ENCODE measurements at places on chromosomes 7 and 10.

DNA sequence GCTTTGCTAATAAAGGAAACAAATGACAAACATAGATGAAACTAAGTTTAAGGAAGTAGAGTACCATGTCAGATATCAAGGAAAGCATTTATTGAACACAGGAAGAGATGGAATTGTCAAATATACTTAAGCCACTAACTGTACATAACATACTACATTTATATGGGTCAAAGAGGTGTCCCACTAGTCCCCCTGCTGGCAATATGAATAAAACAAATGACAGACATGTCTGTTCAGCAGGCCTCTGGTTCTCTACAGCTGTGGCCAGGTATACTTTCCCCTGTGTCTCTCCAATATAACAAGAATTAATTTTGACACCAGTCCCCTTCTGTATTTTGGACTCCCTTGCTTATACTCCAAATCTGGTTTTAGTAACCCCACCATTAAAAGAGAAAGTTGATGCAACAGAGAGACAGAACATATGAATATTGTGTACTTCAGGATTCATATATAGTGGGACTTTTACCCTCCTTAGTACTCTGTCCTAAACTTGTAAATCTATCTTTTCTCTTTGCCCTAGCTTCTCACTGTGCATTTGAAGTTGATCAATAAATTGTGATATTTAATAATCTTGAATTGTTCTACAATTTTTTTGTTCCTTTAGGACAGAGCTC is 42.9 kb downstream of the CD36 start:
- no peak for DNase-seq

GRCh38 chr7:114854369-114854768 is 67.5 kb upstream of the MDFIC start:
- no peak for DNase-seq

DNA sequence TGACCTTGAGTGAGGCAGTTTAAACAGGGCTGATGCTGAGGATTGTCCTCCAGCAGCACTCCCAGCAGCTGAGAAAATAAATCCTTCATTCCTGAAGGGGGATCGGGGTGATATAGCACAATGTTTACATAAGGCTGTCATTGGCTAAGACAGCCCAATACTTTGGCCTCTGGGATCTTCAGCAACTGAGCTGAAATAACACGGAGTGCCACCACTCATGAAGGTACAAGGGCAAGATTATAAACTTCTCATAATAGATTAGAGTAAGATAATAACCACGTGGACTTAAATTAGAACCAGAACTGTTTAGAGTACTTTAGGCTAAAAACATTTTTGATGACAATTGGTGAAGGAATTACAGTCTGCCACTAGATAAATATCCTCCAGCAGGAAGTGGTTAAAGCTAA is 70.0 kb upstream of the PAPSS2 start:
- DNase-seq = no peak

DNA sequence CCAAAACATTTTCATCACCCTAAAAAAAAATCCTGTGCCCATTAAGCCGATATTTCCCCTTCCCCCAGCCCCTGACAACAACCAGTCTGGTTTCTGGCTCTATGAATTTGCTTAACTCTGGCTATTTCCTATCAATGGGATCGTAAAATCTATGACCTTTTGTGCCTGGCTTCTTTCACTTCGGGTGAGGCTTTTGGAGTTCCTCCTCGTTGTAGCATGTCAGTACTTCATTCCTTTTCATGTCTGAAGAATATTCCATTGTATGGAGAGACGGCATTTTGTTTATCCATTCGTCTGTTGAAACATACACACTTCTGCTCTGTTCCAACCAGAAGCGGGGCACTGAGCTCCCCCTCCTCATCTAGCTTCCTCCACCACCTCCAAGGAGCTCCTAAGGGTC is 29.5 kb downstream of the TACC2 start:
- no peak for DNase-seq

DNA sequence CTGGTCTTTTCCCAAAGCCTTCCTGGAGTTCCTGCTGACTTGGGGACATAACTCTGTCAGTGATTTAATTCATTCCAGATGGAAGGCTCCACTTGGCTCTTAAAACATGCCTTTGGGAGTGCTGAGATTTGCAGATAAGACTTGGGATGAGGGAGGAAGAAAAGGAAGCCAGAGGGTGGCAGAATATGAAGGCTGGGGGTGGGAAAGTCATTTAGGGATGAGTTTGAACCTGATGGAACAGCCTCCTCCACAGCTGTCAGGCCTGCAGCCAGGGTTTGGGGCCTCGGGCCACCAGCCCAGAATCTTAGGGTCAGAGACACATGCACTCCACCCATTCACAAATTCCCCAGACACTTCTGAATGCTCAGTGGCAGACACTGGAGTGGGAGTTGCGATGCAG is 28.4 kb upstream of the EIF5AL1 start:
- no peak for DNase-seq

- DNase-seq = peak; percentile 46
Measured at GRCh38 chr7:111735661-111736551, 173.6 kb upstream of the IMMP2L start.

GRCh38 chr7:25615593-25615992 is 387.3 kb upstream of the NPVF start:
- no peak for DNase-seq

- peak; percentile 46 for DNase-seq
Measured at GRCh38 chr10:61733358-61733940, 70.7 kb downstream of the CABCOCO1 start.

DNA sequence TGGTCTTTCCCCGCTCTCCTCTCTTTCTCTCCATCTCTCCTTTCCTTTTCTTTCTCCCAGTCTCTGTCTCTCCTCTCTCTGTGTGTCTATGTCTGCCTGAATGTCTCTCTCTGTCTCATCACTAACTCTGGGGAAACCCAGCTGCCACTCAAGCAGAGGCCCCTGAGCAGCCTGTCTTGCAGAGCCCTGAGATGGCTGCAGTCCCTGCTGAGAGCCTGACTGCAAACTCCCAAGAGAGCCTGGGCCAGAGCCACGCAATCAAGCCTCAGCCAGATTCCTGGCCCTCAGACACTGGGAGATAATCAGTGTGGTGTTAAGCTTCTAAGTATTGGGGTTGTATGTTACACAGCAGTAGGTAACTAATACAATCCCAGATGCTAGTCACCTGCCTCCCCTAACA is 91.5 kb downstream of the PAXIP1 start:
- no peak for DNase-seq

GRCh38 chr10:1706256-1706655 is 31.1 kb downstream of the ADARB2 start:
- DNase-seq = no peak

DNA sequence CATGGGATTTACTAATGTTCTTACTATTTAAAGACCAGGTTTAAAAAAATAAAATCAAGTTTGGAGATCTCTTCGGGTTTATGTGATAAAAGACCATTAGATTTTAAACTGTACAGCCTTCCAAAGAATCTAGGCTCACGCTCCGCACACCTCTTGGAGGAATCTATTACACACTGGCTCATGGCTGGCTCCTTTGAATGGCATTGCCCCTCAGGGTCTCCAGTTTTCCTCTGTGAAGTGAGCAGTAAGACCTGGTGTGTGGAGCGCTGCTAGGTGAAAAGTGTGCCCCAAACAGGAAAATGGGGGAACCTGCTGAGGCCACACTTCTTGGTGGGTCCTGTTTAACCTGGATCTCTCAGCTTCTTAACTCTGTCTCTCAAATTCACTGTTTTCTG is 142.3 kb downstream of the KAT6B start:
- DNase-seq = no peak

DNA sequence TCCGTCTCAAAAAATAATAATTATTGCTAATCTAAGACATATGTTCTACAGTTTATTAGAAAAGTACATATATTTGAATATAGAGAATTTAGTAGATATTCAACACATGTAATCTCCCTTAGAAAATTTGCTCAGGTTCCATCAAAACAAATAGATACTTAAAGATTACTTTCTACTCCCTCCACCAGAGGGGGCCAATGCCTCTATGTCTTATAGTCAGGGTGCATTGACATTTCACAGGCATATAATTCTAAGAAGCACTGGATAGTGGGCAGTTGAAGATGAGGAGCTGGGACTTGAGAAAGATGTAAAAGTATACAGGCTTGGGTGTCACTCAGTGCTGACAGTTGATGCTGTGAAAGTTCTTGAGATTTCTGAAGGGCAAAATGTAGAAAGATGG is 301.6 kb upstream of the HPS1 start:
- DNase-seq = peak; percentile 8

DNA sequence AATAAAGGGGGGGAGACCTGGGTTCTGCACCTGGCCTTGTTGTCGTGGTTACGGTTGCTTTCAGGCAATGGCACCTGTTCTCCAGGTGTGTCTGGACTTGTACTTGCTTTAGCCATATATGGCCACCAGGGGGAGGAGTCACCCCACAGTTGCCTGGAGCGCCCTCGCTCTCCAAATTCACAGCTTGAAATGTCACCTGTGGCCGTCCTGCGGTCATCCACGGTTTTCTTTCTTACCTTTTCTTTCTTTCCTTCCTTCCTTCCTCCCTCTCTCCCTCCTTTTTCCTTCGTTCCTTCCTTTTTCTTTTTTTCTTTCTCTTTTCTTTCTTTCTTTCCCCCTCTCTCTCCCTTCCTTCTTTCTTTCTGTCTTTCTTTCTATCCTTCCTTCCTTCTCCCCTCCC is 157.2 kb upstream of the ZNF92 start:
- peak; percentile 17 for DNase-seq

- DNase-seq = no peak
Measured at GRCh38 chr10:42999385-43000020, 77.4 kb upstream of the RET start.

GRCh38 chr10:64394744-64395143 is 873.5 kb downstream of the REEP3 start:
- no peak for DNase-seq

DNA sequence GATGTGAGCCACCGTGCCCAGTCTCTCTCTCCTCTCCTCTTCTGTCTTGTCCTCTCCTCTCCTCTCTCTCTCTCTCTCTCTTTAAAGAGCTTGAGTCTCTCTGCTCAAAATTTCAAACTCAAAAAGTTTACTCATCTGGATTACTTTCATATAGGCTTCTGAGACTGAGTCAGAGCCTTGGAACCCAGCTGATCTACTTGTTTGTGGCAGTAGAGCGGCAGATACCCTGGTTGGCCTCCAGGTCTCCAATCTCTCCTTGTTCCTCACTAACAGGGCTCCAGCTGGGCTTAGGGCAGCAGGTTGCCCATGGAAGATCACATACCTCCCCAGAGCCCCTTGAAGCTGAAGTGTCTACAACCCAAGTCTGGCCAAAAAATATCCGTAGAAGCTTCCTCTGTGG is 51.0 kb downstream of the HHEX start:
- DNase-seq = no peak

DNA sequence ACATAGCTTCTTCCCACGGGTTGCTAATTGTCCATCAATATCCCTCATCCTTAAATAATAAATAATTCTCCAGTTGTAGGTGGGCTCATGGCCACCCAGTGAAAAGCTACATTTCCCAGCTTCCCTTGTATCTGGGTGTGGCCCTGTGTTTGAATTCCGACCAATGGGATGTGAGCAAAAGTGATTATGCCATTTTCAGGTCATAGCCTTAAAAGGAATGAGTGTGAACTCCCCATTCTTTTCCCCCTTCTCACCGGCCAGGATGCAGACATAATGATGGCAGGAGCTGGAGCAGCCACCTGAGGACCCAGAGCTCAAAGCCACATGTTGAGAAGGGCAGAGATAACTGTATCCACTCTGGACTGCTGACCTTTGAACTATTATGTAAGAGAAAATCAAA is 30.3 kb upstream of the CALU start:
- DNase-seq = no peak

DNA sequence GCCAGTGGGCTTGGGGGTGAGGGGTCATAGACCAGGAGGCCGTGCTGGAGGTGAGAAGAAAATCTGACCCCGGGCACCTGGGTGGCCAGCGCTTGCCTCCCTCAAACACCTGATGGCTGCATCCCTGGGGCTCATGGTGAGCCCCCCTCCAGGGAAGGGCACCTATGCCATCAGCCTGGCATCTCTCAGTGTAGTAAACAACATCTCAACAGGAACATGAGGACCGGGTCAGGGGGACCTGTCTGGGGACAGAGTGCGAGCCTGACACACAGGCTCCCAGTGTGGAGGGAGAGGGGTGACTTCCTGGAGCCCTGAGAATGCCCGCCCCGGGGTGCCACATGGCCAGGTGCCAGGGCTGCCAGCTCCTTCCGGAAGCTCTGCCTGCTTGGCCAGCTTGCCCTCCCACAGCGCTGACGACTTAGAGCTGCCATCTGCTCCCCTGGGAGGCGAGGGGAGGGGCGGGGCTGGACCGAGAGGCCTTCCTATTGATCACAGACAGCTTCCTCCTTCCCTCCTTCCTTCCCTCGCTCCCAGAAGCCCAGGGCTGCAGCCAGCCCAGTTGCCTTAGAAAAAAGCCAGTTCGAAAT is 12.3 kb downstream of the STX1A start:
- DNase-seq = no peak

DNA sequence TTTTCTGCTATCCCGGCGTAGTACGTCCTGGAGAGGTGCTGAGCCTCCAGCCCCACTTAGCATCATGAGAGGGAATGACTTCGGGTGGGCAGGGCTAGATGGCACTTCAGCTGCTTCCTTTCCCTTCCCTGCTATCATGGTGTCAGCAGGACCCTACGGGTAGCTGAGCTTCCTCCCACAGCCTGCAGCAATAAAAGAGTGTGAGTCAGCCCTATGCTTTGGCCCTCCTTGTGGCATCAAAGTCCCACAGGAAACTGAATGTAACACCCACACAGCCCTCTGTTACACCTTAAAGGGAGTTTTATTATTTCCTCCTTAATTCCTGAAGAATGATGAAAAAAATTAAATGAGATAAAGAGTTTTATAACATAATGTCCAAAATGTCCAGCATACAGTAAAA is 458.1 kb downstream of the RPS24 start:
- DNase-seq = no peak

DNA sequence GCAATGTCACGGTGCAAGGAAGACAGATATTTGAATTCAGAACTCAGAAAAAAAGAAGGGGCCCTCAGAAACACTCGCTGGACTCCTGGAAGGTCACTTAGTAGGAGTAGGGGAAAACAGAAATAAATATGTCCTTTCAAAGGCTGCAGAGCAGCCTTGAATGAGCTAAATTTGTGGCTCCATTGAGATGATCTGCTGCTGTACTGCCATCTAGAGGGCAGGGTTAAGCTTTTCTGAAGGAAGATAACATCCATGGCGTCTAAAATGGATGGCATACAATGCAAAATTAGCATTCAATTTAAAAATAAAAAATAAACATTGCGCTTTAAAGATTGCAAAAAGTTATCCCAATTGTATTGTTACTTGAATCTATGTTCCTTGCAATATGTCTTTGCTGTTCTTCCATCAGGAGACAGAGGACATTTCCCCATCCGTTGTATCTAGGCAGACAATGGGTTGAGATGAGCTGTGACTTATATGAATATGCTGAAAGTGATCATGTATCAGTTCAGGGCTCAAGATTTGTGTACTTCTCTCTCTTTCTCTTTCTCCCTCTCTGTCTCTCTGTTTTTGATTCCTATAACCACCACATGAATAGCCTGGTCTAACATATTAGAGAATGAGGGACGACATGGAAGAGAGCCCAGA is 642.2 kb downstream of the SH2D4B start:
- DNase-seq = no peak

GRCh38 chr7:15751191-15751701 is 64.8 kb upstream of the MEOX2 start:
- no peak for DNase-seq
